Vagina (tissue), 2 donors: ENCODE measurements at places on chromosomes 11 and 22.
A peak's percentile ranks its signal among the peaks of the same experiment; 100 is the strongest.

DNA sequence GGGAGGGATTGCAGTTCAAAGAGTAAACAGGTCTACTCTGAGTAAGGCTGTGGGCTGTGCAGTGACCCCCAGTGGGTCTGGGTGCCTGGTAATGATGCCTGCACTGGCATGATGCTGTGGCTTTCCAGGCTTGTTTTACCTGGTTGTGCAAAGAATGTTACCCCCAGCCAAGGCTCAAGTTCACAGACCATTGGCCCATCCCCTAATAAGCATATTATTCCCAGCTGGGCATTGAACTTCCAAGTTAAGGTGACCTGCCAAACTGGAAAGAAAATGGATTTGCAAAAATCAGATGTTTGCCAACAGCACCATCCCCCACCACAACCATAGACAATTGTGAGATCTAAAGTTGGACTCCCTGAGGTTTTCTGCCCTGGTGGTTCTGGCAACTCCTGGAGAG is 7.9 kb upstream of the EHF start:
- peak; percentile 49 for DNase-seq

- no peak for DNase-seq
These were observed 18.8 kb downstream of the GRAMD1B start for GRCh38 chr11:123448823-123449222.

DNA sequence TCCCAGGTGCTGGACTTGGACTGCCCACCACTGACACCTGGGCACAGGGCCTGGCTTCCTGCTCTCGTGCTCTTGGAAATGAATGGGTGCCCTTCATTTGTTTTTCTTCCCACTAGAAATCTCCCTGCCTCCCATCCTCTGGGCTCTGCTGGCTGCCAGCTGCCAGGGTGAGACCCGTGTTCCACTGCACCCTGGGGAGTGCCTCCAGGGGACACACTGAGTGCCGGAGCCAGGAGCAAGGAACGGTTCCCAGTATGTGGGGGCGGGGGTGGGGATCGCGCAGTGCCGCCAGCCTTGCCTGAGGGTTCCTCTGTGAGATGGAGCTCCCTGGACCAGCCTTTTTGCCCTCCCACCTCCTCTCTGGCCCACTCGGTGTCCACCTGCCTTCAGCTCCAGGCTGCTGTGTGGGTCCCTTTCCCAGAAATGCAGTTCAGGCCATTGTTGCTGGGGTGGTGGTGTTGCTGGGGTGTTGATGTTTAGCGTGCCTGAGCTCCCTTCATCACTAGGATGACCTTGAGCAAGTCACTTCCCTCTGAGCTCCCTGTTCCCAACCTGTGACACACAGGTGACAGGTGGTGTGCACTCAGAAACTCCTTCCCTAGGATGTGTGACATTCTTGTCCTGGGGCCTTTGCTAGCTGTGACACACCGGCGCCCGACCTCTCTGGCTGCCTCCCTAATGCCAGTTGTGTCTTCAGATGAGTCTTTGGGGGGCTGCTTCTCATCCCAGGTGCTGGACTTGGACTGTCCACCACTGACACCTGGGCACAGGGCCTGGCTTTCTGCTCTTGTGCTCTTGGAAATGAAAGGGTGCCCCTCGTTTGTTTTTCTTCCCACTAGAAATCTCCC is 72.1 kb downstream of the MED15 start:
- no peak for DNase-seq

GRCh38 chr22:35315855-35316745 is 16.4 kb downstream of the TOM1 start:
- DNase-seq = no peak

DNA sequence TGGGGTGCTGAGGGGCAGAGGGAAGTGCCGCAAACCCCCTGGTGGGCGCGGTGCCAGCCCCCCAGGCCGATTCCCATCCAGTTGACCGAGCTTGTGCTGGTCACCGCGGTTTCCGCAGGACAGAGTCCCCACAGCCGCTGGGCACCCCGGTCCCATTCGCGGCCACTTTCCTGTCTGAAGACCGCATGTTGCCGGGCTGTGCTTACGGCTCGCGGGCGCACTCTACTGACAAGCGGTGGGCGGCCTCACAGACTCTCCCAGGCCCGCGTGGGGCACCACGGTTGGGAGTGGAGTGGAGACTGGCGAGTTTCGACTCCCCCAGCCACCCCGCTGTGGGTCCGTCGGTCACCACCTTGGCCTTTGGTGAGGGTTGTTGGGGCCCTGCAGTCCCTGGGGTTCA is 648 bp upstream of the H19 start:
- no peak for DNase-seq

GRCh38 chr11:113159988-113160807 is 154.2 kb upstream of the TTC12 start:
- no peak for DNase-seq

- DNase-seq = no peak
These were observed 3.8 kb upstream of the CCDC188 start for GRCh38 chr22:20154602-20155187.

- DNase-seq = no peak
These were observed 495 bp downstream of the GPR137 start for GRCh38 chr11:64285885-64286800.

DNA sequence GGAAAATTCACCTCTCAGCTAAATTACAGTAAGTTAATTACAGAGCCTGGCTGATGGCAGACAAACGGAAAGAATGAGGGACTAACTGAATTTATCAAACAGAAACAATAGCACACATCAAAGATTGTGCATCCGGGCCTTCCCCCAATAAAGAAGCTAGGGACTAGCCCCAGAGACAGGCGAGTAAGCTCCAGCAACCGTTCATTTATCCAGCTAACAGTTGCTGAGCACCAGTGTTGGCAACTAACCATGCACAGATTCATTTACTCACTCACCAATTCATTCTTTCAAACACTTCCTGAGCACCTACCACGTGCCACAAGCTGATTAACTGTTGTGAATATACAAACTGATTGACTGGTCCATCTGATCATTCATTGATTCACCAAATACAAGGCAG is 51.2 kb downstream of the SMCO4 start:
- no peak for DNase-seq

DNA sequence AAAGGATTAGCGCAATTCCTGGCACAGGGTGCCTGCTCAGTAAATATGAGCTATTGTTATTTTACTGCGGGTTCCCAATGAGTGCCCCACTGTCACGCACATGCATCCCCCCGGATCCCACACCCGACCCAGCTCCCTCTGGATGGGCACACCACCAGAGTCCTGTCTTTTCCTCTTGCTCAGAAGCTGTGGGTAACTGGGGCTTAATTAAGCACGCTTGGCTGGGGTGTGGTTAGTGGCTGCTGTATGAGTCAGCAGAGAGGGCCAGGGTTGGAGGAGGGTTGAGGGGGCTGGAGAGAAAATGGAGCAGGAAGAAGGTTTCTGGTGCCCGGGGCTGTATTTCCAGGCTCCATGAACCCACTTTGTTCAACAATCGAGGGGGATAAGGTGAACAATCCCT is 30.3 kb upstream of the NECTIN1 start:
- no peak for DNase-seq

DNA sequence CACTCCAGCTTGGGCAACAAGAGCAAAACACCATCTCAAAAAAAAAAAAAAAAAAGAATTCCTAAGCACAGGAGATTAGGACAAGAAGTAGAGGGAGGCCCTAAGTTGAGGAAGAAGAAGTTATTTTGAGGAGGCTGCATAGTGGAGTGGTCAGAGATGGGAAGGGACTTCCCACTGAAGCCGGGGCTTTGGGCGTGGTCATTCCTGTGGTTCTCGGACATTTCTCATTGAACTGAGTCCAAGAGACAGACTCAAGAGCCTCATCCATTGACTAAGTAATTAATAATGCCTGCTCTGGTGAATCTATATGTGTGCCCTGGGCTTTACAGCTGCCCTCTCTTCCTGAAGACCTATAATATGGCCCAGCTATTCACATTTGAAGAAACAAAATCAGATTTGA is 53.2 kb upstream of the FTH1 start:
- DNase-seq = no peak

DNA sequence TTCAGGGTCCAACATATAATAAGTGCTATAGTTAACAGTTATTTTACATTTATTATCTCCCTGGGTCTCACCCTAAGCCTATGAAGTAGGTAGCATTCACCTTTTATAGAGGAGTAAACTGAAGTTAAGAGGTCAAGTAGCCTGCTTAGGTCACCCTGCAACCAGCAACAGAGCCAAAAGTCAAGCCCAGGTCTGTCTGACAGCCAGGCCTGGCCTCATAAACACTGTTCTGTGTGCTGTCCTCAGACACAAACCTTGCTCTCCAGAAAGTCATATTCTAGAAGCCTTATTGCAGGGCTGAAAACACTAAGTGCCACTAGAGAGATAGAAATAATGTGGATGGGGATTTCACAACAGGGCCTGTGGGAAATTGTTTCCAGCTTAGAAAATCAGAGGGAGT is 59.3 kb downstream of the BDNF start:
- no peak for DNase-seq

GRCh38 chr11:1519028-1520010 is 32.7 kb upstream of the MOB2 start:
- no peak for DNase-seq

DNA sequence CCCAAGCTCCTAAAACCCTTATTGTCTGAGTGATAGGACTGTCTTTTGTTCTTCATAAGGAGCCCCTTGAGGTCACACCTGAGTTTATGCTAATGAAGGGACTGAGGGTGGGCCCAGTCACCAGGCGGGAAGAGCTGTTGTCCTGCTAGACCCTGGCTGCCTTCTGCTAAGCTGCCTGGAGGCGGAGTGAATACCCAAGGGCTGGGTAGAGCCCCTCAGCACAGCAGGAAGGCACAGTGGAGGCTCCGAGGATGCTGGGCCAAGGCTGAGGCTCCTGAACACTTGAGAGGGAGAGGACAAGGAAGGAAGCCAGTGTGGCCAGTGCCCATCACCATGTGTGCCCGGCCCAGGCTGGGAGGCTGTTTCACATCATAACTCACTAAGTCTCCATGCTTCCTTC is 4.8 kb upstream of the PHF21B start:
- DNase-seq = no peak

DNA sequence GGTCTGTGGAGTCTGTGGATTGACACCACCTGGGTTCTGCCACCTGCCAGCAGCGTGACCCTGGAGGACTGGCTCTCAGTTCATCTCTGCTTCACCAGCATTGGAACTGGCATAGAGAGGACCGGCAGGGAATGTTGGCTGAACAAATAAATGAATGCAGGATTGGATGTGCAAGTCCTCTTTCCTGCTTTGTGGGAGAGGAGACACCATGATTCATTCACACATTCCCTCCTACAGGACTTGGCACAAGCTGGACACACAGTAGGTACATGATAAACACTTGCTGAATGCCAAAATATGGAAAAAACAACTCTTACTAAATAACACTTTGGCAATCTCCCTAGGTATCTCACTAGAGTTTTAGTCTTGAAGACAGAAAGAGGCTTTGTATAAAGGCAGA is 116.6 kb upstream of the NARS2 start:
- no peak for DNase-seq

GRCh38 chr22:33803371-33804282 is 116.6 kb downstream of the LARGE1 start:
- DNase-seq = peak; percentile 90

DNA sequence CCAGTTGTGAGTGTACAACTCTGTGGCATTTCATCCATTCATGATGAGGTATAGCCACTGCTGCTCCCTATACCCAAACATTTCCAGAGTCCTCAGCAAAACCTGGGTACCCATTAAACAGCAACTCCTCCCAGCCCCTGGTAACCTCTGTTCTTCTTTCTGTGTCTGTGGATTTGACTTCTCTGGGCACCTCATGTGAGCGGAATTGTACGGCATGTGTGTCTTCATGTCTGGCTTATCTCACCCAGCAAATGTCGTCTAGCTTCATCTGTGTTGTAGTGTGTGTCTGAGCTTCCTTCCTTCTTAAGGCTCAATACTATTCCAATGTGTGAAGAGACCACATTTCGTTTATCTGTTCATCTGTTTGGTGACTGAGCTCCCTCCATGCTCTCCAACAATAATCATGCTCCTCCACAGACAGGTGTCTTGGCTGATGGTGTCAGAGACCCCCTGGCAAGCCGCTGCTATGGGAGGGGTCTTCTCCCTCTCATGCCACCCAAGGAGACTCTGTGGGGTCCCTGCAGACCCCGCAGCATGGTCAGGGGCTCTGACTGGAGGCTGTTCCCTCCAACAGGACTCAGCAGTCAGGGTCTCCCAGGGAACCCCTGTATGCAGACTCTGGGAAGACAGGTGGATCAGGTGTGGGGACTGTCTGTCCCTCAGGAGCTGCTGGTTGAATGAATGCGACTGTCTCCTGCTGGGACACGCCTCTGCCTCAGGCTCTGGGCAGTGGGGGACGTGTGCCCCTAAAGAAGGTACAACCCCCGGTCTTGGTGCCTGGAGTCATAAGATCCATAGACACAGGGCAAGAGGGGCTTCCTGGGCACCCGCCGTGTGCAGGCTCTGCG is 52.7 kb downstream of the SMIM38 start:
- no peak for DNase-seq

GRCh38 chr11:41050791-41051190 is 408.7 kb downstream of the LRRC4C start:
- no peak for DNase-seq

- no peak for DNase-seq
These were observed 14.9 kb upstream of the TSKU start for GRCh38 chr11:76768088-76768908.

GRCh38 chr11:61737636-61738386 is 14.6 kb upstream of the MYRF start:
- DNase-seq = no peak

- no peak for DNase-seq
These were observed 23.8 kb downstream of the CD82 start for GRCh38 chr11:44589301-44589700.

DNA sequence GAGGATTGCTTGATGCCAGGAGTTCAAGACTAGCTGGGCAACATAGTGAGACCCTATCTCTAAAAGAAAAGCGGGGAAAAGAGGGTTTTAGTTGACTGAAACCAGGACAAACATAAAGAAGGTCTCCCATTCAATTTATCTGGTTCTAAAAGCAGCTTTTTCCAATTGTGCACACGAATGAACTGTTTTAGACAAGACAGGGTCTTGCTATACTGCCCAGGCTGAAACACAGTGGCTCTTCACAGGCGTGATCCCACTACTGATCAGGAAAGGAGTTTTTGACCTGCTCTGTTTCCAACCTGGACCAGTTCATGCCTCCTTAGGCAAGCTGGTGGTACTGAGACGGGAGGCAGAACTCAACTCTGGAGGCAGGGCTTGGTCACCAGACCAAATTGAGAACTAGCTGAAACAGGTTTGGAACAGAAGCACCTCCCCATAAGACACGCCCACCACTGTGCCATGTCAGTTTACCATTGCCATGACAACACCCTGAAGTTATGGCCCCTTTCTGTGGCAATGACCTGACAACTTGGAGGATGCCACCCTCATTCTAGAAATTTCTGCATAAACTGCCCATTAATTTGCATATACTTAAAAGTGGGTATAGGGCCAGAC is 2.8 kb upstream of the NUCB2 start:
- no peak for DNase-seq

- no peak for DNase-seq
These were observed 1.2 kb downstream of the YDJC start for GRCh38 chr22:21628386-21629254.
